ENCODE measurements at places on chromosomes 12 and 14.

- no peak for DNase-seq
These were observed 219.6 kb downstream of the KTN1 start for GRCh38 chr14:55799508-55800095.

DNA sequence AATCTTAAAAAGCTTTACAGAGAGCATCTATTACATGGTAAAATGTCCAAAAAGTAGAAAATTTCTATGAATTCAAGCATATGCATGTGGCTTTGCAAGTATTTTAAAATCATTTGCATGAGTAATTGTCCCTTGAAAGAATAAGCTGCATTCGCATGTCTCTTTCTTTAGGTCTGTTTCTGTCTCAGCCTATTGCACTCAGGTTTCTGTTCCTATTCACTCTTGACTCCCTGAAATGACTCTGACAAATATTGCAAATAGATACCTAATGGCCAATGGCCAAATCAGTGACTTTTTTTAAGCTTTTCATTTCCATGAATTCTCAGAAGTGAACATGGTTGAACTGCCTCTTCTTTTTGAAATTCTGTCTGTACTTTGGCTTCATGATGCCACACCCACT is 6.4 kb upstream of the TTC8 start:
- DNase-seq = no peak

DNA sequence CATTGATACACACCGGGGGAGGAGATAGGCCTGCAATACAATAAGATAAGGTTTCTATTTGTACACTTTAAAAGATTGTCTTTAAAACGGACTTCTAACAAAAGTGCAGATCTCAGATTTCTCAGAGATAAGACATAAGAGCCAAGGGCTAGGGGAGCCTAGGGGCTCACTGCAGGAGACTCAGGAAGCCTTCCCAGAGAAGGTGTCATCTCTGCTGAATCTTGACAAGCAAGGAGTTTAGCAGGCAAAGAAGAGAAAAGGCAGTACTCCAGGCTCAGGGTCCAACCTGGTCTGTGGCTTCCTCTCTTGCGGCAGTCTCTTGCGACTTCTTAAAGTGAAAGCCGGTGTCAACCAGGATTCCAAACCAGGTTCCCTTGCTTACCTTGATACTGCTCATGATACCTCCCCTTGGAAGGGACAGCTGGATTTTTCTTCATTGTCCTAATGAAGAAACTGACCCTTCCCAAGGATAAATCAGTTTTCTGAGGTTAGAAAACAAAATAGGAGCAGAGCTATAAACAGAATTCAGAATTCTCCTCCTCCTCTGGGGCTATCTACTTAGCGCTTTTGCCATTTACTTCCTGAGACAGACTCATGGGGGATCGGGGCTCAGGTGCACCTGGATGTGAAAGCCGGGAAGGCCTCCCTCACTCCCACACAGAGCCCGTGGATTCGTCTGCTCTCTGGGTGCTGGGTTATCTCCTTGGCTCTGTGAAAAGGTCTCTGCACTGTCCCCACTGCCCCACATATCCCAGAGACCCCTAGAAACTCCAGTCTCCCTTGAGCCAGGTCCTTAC is 1.7 kb upstream of the SCNN1A start:
- no peak for DNase-seq

GRCh38 chr14:103178521-103178920 is 55.3 kb downstream of the TNFAIP2 start:
- no peak for DNase-seq

- no peak for DNase-seq
These were observed 9.8 kb upstream of the C12orf42 start for GRCh38 chr12:103505371-103506236.

DNA sequence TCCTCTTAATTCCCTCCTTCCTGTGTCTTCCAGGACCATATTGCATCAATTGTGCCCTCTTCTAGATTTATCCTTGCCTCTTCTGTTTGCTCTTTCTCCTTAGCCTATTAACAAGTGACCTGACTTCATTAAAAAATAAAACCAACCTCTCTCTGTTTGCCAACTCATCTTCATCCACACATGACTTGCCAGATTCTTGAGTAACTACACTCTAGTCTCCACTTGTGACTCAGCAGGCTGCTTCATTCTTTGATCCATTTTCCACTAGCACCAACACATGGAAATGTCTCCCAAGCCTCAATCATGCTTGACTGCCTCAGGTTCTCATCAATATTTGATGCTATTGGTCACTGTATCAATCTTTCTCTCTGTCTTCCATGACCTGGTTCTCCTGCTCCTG is 492.4 kb upstream of the TMPO start:
- no peak for DNase-seq

GRCh38 chr14:65072256-65072655 is 30.1 kb downstream of the MAX start:
- DNase-seq = no peak

DNA sequence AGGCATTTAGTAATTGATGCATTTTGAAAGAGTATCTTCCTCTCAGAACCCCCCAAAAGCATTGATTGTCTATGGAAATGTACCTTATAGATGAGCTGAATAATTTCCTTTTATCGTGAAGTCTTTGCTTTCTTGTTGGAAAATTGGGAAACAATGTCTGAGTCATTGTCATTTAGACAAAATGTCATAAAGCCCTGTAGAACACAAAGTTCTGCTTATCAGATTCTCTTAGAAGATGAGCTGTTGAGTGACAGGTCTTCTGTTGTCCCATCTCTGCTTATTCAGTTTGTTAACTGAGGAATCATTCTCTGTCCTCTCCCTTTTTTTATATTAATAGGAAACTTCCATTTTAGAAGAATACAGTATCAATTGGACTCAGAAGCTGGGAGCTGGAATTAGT is 22.9 kb downstream of the MAPKAPK5 start:
- DNase-seq = no peak

Measured in NCI-H748 treated with DMSO at 0.1 percent for 48 hours (cell line).